ENCODE measurements at places on chromosomes 5 and 9.

- DNase-seq, result no peak
Observed at GRCh38 chr5:135356522-135357318, 42.3 kb downstream of the MACROH2A1 start.

DNA sequence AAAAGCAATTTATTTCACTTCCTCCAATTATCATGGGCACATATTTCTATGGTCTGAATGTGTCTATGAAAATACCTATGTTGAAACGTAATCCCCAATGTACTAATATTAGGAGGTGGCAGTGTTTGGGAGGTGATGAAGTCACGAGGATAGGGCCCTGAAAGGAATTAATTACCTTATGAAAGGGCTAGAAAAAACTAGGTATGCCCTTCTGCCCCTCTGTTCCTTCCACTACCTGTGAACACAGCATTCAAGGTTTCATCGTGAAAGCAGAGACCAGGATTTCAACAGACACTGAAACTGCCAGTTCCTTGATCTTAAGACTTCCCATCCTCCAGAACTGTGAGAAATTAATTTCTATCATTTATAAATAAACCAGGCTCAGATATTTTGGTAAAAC is 1037.1 kb upstream of the C9orf72 start:
- DNase-seq, result no peak

DNA sequence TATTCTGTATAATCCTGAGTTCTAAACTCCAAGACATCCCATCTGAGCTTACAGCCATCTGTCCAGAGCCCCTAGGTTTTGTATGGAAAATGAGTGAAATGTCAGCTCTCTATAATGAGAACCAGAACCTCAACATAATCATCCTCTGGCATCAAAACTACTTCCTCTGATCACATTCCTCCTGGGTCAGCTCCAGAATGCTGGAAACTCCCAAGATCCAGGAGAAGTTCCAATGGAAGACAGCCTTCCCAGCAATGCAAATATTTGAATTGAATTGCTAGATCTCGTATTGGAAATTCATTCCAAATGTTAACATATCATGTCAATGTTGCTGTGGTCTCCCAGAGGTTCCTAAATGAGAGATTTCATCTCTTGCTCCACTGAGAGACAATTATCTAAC is 23.8 kb downstream of the C9 start:
- no peak for DNase-seq

- DNase-seq, result no peak
Observed at GRCh38 chr9:78676009-78676408, 379.1 kb downstream of the PSAT1 start.

- DNase-seq, result no peak
Observed at GRCh38 chr5:103424026-103424425, 138.6 kb downstream of the NUDT12 start.

- no peak for DNase-seq
Observed at GRCh38 chr9:76766126-76766525, 1.9 kb downstream of the PCA3 start.

DNA sequence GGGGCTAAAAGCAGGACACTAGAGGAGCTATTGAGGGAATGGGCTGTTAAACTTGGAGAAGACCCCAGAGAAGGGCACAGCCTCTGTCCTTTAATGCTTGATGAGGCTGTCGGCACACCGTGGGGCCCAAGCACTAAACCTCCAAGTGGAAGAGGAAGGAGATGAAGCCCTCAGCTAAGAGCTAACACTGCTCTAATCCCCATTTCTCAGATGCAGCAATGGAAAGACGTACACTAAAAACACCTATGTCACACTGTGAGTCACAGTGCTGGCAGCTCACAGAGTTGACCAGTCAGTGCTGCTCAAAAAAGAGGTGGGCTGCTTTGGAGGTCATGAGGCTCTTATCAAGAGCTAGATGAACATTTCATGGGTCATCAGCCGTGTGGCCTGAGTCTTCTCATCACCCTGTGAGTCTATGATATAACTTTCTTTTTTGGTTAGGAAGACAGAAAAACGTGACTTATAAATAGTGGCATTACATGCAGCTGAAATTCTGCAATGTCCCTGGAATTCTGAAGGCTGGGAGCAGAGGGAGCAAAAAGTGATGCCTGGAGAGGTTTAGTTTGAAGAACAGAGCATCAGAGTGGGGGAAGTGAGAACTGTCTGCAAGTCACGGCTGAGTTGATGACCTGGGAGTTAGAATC is 21.5 kb downstream of the TNFSF8 start:
- DNase-seq, result no peak

DNA sequence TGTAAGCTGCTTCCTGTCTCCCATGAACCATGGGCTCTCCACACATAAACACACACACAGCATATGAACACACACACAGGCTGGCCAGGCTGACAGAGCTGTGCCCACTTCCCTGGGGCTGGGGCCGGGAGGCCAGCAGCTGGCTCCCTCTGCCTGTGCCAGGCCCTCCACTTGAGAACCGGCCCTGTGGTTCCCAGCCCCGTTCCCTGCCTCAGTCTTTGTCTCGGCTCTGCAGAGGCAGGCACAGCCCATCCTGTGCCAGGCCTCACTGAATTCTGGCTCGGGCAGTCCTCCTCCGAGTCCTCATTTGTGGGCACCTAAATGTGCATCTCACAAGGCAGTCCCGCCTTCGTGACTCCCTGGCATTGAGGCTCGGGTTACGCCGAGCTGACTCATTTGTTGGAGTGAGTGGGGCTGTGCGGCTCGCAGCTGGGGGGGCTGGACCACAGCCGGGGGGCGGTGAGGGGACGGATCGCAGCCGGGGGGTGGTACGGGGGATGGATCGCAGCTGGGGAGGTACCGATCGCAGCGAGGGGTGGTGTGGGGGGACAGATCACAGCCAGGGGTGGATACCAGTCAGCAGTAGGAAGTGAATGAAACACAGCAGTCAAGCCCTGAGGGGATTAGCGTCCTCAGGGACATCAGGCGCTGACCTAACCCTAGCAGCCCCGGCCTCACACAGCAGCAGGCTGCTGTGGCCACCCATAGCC is 72.3 kb downstream of the PSMB7 start:
- DNase-seq, result no peak

- no peak for DNase-seq
Observed at GRCh38 chr9:92726971-92727715, 37.5 kb downstream of the BICD2 start.

DNA sequence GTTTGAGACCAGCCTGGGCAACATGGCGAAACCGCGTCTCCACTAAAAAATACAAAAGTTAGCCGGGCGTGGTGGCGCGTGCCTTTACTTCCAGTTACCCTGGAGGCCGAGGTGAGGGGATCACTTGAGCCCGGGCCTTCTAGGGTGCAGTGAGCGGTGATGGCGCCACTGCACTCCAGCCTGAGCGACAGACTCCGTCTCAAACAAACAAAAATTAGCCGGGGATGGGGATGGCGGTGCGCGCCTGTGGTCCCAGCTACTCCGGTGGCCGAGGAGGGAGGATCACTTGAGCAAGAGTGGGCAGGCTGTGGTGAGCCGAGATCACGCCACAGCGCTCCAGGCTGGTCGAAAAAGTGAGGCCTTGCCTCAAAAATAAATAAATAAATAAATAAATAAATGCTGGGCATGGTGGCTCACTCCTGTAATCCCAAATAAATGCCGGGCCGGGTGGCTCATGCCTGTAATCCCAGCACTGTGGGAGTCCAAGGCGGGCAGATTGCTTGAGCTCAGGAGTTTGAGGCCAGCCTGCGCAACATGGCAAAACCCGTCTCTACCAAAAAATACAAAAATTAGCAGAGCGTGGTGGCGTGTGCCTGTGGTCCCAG is 16.0 kb upstream of the NSD1 start:
- no peak for DNase-seq

DNA sequence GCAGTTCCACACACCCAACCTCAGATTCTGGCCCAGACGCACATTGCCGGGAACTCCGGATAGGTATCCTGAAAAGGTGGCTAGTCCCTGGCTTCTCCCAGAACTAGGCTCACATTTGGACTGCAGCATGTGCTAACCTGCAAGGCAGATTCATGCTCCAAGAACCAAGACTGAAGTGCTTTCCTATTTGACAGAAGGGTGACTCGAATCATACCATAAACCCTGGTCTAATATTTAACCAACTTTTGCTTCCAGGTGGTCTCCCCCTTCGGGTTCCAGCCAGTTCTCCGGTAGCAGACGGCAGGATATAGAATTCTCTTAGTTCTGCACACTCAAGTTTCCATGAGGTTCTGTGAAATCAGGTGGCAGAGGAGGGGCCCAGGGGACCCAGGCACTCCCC is 7.6 kb downstream of the PTGES start:
- DNase-seq, result no peak
